ENCODE measurements at places on chromosomes 2 and 18. TPM values are rescaled to one million over a fixed set of nuclear protein-coding genes. Genes with fewer than 3 reads are reported as not detected.
A peak's percentile ranks its signal among the peaks of the same experiment; 100 is the strongest.

Gene CROCC2
- total RNA-seq: not detected

Gene SLC4A5
- 6.2 TPM for total RNA-seq

- no peaks in the 10 kb centered on the region for H3K36me3 ChIP-seq
- no peaks in the 10 kb centered on the region for H3K27me3 ChIP-seq
- H3K4me3 ChIP-seq: no peak overlapping the region
- H3K4me1 ChIP-seq: no peaks in the 10 kb centered on the region
- no peak overlapping the region for H3K27ac ChIP-seq
- no peak for DNase-seq
Measured at GRCh38 chr18:45569566-45570275, 45.6 kb upstream of the SLC14A2 start.

GRCh38 chr2:84894131-84894586 lies 11.3 kb upstream of the TMSB10 start:
- peak overlapping the region; percentile 34 for H3K27ac ChIP-seq
- H3K4me3 ChIP-seq: no peak overlapping the region
- H3K36me3 ChIP-seq: no peaks in the 10 kb centered on the region
- no peaks in the 10 kb centered on the region for H3K4me1 ChIP-seq
